Stimulated activated naive CD8-positive, alpha-beta T cell treated with anti-CD3 and anti-CD28 coated beads, Interleukin-15, Interleukin-2, amounts not matched to agents 100 U/mL and 50 U/mL, for 24 hours (primary cell): ENCODE measurements at places on chromosomes 6 and 20.

GRCh38 chr20:48246061-48246790, 460.9 kb upstream of the SULF2 start:
- DNase-seq, result no peak

DNA sequence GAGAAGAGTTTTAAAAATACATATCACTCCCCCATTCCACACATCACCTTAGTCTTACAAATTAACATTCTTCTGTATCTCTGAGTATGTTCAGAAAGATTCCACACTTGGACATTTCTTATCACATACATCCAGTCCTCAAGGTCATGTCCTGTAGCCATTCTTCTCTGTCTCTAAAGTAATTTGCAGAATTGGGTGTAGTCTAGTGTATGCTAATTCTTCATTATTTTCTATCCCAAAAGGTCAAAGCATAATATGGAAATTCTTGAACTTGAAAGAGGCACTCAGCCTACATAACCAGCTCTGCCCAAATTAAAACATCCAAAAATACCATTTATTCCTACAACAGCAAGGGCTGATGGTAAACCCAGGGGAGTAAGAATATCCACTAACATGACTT, 286.0 kb downstream of the HAO1 start:
- no peak for DNase-seq

DNA sequence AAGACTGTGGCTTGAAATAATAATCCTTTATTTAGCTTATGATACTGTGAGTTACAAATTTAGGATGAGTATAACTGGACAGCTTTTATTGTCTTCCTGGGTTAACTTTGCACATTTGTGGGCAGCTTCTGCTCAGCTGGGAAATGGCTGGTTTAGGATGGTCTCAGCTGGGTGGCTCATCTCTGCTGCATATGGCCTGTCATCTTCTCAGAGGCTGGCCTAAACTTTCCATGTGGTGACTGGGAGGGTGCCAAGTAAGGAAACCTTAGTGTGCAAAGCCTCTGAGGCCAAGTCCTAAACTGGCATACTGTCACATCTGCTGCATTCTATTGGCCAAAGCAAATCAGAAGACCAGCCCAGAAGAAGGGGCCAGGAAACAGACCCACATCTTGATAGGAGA, 40.2 kb downstream of the BTBD3 start:
- DNase-seq, result no peak

GRCh38 chr6:123909989-123910388, 106.3 kb downstream of the NKAIN2 start:
- DNase-seq, result no peak
